ENCODE measurements at places on chromosomes 13 and 19.
A peak's percentile ranks its signal among the peaks of the same experiment; 100 is the strongest.

GRCh38 chr13:94602467-94602866, 810 bp downstream of the GPR180 start:
- DNase-seq = no peak

DNA sequence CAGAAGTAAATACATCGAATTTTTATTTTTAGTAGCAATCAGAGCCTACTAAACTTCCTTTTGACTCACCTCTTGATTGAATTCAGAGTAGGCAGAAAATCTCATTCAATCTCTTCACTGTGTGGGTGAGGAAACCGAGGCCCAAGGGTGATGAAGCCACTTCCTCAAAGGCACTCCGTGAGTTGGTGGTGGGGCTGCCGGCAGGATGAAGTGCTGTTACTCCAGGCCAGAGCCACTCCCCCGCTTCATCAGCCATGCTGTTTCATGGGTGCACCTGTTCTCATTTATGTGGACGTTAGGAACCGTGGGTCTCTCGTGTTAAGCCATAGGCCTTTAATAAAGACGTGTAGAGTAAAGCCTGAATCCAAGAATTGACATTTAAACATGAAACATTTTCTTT, 13.2 kb downstream of the ING1 start:
- DNase-seq = no peak

GRCh38 chr13:114261328-114261965, 20.0 kb upstream of the UPF3A start:
- no peak for DNase-seq

- DNase-seq = no peak
These were observed 1825.3 kb downstream of the SLITRK5 start for GRCh38 chr13:89496478-89496877.

GRCh38 chr13:113126265-113127150, 3.9 kb downstream of the F10 start:
- DNase-seq = no peak

DNA sequence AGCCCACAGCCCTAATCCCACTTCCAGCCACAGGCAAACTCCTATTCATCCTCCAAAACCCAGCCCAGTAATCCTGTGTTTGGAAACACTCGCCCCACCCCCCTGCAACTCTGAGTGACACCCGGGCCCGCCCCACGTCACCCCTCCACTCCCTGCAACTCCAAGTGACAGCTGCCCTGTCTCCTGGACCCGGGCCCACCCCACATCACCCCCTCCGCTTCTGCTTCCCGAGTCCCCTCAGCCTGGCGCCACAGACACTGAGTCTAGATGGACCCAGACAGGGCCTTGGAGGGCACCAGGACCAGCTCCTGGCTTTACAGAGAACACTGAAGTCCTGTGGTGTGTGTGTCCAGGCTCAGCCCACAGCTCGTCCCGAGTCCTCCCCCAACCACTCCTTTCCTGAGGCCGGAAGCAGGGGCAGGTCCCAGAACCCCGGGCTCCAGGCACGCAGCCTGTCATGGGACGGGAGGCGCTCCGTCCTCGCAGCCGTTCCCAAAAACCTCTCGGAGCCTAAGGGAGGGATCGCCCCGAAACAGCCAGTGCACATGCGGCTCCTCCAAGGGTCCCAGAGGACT, 7.7 kb downstream of the REXO1 start:
- no peak for DNase-seq

- DNase-seq = no peak
These were observed 8.3 kb downstream of the GAMT start for GRCh38 chr19:1392939-1393530.

DNA sequence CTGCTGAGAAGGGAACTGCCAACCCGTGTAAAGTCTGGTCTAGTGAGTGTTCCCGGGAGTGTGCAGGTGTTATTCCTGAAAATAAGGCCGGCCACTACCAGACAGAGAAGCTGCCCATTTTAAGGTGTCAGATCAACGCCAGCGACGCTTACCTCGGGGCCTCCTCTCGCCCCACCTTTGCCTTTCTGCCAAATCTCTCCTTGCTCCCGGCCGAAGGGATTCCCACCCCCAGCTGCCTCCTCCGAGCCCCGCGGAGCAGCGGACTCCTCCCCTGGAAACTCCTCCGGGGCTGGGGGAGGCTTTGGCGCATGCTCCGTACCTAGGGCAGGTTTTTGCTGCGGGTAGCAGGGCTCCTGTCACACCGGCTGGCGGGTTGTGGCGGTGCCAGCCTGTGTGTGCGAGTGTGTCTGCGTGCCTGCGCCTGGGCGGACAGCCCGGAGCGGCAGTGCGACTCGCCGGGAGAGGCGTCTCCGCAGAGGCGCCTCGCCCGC, at the start of gene HS6ST3:
HS6ST3 (plus strand) TSS at position 359 of the 491 bp plus-strand sequence.
- DNase-seq = peak; percentile 1

DNA sequence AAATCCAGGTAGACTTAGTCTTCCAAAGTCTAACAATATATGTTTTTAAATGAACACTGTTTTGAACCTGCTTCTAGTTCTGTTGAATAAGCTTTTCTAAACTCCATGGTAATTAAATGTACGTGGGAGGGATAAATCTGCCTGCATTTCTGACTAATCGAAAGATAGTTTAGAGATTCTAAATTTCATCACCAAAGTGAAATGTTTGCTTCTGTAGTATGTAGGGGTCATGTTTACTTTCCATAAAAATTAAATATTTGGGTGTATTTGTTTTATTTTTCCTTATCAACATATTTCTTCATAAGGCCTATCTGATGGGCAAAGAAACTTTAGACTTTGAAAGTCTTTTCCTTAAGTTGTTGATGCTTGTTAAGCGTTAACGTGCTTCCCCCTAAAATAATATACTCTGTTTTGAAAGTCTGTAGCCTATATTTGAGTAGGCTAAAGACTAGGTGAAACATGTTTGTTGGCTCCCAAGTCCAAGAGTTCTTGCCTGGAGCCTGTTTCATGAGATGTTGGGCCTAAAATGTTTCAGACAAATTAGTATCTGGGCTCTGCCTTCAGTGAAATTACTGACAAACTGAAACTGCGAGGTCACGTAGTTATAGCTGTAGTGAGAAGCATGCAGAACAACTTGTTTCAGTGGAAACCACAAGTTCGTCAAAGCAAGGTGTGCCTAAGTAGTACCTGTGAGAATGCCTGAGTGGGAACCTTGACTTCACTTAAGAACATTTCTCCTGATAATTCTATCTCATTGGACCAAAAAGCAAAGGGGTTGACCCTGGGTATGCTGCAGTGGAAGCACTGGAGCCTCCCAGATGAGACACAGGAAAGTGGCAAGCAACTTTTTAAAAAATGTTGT, 126.2 kb downstream of the LMO7 start:
- DNase-seq = no peak

GRCh38 chr13:42715909-42716308, 65.5 kb upstream of the FAM216B start:
- DNase-seq = no peak

DNA sequence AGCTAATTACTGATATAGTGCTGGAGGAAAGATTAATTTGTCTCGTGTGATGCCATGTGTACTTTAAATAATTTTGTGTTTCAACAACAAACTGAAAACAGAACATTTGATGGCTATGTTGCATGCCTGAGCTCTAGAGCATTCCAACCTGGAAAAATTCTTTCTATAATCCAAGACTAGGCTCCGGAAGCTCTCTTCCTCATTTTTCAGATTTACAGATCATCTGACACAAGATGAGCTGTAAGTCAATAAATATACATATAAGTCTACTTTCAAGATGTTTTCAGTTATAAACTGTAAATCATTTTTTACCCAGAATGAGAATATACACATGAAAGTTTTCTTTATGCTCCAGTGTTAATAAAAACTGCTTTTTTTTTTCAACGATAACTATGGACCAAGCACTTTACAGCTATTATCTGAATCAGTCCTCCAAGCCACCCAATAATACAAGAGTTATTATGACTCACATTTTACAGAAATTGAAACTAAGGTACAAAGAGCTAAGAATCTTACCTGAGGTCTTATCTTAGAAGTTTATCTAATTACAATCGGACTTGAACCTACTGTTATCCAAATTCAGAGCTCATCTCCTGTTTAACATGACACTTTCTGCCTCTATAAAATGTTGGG, 6.4 kb upstream of the FOXO1 start:
- no peak for DNase-seq

- peak; percentile 78 for DNase-seq
These were observed at the start of gene STARD13 for GRCh38 chr13:33285420-33286124. STARD13 (minus strand) TSS chr13:33285755; CDS start chr13:33285638, 117 bp downstream.

DNA sequence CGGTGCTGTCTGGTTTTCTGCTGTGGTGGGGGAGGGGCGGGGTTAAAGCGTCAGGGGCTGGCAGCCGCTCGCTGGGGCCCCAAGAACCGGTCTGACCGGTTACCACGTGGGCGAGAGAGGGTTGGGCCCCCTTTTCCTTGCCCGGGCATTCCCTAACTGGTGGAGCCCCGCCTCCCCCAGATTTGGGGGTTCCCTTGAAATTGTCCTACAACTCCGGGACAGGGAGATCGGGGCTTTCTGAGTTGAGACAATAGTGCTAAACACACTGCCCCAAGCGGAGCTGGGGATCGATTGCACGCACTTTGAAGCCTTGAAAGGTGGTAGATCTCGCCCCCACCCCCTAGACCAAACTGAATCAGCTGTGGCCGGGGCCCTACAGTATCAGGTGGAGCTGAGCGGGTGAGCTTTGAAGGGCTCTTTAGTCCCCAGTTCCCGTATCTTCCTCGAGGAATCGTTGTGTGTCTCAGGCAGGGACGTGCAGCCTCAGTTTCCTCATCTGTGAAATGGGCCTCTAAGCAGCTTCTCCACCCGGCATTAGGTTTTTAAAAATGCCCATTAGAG, 4.8 kb downstream of the IER2 start:
- peak; percentile 58 for DNase-seq

DNA sequence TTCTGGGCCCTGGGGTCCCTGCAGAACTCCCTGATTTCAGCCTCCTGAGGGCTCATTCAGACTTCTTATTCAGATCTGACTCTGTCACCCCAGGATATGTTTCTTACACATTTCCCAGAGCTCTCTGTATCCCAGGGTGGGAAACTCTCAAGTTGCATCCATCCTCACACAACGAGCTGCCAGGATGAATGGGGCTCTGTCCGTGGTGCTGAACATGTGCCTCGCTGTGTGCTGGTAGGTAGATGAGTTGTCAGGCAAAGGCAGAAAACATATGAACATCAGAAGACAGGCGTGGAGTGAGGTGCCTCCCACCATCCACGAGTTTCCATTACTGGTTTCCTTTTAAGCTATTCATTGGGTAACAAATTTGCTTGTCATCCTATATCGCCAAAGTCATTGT, 11.4 kb upstream of the IGFL1 start:
- no peak for DNase-seq

- DNase-seq = no peak
These were observed 10.3 kb downstream of the SCEL start for GRCh38 chr13:77545626-77546412.

DNA sequence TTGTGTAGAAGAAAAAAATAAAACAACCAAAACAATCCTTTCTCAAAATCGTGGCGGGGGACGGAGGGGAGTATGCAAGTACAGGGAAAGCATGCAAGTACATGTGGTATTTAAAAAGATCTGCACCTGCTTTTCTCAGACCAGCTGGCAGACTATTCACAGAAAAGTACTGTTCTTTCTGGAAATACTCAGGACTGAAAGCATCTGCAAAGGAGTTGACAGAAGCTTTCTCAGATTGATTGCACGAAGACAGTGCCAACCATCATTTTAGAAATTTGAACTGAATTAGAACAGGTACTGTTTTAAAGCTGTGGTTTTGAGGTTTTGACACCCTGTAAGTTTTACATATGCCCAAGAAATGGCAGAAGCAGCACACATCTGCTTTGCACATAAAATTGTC, 19.8 kb upstream of the PCDH8 start:
- no peak for DNase-seq

DNA sequence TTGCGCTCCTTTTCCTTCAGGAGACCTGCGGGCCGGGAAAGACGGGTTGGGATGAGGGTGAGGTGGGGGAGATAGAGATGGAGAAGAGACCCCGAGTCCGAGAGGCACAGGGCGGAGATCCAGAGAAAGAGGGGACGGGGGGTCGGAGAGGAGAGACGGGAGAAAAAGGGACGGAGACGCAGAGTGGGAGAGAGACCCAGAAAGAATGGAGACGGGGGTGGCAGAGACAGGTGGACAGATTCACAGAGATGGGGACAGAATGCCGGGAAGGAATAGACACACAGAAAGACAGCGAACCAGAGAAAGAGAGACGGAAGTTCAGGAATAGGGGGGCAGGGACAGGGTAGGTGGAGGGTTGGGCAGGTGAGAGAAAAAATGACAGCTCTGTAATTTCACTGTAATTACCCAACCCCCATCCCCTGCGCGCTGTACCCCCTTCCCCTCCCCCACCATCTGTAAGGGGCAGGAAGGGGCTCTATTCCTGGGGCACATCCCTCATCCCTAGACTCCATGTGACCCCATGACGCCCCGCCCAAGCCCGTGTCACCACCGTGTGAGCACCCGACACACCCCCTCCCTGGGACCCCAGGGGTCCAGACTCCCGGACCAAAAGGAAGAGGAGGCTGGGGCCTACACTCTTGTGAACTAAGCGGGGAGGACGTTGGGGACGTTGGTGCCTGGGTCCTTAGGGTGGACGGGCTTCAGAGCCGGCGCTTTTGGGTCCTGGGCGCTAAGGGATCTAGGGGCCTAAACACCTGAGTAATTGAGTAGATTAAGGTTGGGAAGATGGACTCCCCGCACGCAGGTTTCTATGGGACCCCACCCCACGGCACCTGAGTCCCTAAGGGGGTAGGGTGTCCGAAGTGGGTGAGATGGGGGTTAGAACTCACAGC, 967 bp downstream of the DBP start:
- peak; percentile 38 for DNase-seq

- DNase-seq = no peak
These were observed 48.2 kb upstream of the KPNA3 start for GRCh38 chr13:49840675-49841074.
